ENCODE measurements at places on chromosomes 11 and 22. TPM values are rescaled to one million over a fixed set of nuclear protein-coding genes. Genes with fewer than 3 reads are reported as not detected.

Gene CALCA
- total RNA-seq, result not detected

Gene TRIM34
- total RNA-seq, result 7.4 TPM

Gene USP2
- 0.41 TPM for total RNA-seq

Gene UBE4A
- 44.9 TPM for total RNA-seq
